Activated gamma-delta T cell treated with anti-CD3 and anti-CD28 coated beads, Interleukin-2, amount 50 U/mL, for 16 hours (primary cell): ENCODE measurements at places on chromosomes 12 and 14.

GRCh38 chr12:20211541-20211940 is 156.8 kb upstream of the PDE3A start:
- no peak for DNase-seq

- no peak for DNase-seq
Observed at GRCh38 chr12:100995201-100995600, 200.6 kb downstream of the ANO4 start.

DNA sequence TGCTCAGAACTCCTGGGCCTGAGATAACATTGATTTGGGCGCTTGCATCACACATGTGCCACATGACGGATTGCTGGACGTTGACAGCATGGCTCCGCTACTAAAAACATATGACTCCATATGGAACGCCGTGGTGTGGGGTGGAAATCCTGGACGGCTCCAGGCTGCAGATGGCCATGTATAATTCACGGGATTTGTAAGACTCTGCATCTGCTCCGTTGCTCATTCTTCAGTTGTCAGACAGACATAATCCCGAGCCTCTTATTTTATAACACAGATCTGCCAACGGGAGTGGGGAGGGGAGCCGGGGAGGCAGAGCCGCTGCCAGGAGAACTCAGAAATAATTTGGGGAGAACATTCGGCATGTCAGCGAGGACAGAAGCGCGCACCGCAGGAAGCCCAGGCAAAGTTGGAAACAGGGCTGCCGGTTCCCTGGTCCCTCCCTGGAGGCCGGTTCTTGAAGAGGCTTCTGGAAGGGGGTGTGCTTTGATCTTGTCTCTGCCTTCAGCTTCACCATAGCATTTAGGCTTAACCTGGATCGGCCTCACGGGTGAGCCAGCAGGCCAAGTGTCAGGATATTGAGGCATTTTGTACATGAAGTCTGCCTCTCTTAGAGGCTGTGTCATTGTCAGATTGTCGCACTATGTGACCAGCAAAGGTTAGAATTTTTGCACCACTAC is 45.8 kb upstream of the MYL2 start:
- no peak for DNase-seq

GRCh38 chr12:1464925-1465324 is 129.5 kb downstream of the FBXL14 start:
- no peak for DNase-seq

GRCh38 chr12:120734210-120734609 is 8.6 kb downstream of the ACADS start:
- DNase-seq, result no peak
